ENCODE measurements at places on chromosomes 16 and 17.

GRCh38 chr17:81339534-81340296 lies 44.6 kb upstream of the SLC38A10 start:
- DNase-seq = no peak

- DNase-seq = no peak
These were observed 52.5 kb downstream of the VAT1L start for GRCh38 chr16:77840673-77841501.

DNA sequence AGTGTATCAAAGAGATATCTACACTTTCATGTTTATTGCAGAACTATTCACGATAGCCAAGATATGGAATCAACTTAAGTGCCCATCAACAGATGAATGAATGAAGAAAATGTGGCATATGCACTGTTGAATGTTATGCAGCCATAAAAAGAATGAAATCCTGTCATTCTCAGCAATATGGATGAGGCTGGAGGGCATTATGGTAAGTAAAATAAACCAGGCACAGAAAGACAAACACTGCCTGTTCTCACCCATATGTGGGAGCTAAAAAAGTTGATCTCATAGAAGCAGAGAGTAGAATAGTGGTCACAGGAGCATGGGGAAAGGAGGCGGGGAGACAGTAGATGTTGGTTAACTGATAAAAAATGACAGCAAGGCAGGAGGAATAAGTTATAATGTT lies 561.8 kb downstream of the TOX3 start:
- no peak for DNase-seq

DNA sequence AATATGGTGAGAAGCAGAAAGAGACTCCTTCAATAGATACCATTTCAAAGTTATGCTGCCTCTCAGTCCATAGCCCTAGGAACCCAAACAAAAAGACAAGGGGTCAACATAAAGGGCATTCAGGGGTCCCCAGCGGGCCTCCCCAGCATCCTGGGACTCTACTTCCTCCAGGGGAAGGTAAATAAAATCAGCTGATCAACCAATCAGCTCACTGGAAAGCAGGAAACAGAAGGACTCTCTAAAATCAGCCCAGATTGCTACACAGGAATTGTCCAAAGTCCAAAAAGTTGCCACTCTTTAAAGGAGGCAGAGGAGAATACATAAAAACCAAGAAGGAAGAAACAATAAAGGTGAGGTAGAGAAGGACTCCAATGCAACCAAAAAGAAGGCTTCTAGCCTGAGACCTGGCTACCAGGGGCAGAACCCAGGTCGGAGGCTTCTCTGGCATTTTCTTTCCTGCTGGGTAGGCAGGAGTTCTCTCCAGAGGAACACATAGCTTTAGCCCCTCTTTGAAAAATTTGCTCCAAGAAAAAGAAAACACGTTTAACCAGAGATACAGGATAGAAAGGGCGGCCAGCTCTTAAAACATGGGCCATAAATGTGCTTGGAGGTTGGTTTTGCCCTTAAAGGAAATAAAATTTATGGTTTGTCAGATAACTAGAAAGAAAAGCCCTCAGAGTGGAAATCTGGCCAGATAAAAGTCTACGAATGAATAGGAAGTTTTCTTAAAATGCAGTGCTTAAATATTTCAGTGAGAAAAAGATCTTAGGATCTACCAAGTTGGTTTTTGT lies 404.6 kb downstream of the SOX9 start:
- DNase-seq = no peak

DNA sequence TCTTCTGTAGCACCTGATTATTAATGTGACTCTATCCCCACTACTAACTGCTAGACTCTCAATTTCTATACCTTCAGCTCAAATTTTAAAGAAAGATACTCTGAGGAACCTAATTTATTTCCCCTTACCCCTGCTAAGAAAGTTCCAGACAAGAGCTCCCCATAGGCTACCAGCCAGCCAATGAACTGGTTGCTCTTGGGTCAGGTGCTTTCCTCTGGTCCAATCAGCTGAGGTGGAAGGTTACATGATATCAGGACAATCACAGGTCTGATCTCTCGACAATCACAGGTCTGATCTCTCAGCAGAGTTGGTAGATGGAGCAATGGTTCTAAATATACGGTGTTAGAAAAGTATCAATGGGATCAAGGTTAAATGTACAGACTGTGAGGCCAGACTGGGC lies 86.8 kb downstream of the AXIN2 start:
- no peak for DNase-seq

- DNase-seq = no peak
These were observed 59.8 kb upstream of the NLRP1 start for GRCh38 chr17:5644065-5644464.

GRCh38 chr16:86512301-86512859 lies 2.1 kb downstream of the FOXF1 start:
- no peak for DNase-seq

- no peak for DNase-seq
These were observed 47.1 kb upstream of the PIK3R6 start for GRCh38 chr17:8914554-8914953.

DNA sequence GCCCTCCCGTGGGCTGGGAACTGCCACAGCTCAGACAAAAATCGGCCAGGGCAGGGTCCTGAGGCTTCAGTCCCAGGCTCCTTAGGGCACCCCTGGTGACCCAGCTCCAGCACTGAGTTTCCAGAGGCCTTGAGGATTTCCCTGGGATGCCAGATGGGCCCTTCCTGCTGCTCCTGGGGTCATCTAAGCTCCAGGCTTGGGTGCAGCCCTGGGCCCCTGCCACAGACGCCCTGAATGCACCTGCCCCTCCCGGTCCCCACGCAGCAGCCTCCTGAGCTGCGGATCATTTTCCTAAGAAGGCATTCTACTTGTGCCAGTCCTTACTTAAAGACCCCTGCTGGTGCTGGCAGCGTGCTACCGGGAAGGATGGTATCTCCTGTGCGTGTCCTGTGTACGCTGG lies 6.0 kb upstream of the RNPS1 start:
- no peak for DNase-seq

DNA sequence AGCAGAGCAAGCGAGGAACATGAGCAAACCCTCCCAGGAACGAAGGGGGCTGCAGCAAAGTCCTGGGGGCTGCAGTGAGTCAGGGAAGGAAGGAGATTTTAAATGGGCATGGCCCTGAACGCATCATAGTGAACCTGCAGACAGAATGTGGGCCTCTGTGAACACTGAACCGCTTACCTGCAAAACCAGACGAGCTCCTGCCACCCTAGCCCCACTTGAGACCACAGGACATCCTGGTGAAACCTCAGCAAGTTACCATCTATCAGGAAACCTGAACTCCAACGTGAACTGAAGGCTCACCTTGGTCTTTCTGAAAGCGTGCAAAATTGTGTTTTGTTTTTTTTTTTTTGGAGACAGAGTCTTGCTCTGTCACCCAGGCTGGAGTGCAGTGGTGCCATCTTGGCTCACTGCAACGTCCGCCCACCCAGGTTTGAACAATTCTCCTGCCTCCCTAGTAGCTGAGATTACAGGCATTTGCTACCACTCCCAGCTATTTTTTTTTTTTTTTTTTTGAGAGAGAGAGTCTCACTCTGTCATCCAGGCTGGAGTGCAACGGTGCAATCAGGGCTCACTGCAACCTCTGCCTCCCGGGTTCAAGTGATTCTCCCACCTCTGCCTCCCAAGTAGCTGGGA lies 30.8 kb downstream of the FANCA start:
- no peak for DNase-seq

Data from coronary artery (tissue), 2 donors.